Stimulated activated CD8-positive, alpha-beta memory T cell treated with anti-CD3 and anti-CD28 coated beads, Interleukin-4, amount 100 ng/mL, for 1 hour (primary cell): ENCODE measurements at places on chromosomes 5 and 9.

DNA sequence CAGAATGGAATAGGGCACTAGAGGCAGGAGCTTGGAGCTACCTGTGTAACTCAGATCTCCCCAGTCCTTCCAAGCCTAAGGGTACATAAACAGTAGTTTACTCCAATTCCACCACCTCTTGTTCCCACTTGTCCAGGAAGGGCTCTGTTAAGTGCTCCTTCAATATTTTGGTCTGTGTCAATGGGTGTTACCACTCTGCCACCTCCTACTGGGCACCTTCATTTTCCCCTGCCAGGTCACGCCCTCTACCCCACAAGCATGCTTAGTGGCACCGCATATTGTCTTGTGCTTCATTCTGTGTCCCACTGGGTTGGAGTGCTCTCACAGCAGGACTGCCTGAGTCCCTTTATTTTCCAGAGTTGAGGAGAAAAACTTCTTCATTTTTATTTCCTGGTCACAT is 459.8 kb downstream of the ARHGEF28 start:
- DNase-seq, result no peak

DNA sequence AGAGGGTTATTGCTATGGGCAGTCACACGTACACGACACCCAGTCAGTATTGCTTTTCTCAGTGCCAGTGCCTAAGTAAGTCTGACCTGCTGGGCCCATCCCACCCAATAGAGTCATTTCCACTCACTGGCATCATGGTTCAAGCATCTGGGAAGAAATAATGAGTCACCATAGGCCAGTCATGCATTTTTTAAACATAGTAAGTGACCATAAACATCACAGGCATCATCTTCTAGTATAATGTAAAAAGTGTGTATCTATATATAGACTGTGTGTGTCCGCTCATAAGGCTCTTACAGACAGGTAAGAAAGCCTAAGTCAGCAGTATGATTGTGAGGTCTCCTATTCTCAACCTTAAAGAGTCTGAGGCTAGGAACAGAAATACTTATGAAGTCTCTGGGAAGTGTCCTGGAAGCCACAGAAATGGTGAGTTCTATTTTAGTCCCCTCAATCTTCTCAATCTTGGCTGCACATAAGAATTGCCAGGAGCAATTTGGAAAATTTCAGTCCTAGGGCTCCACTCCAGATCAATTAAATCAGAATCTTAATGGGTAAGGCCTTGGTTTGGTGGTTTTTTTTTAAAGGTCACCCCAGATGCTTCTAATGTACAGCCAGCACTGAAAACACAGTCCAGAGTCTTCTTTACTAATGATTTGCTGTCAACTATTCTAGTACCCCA is 65.2 kb downstream of the ZNF366 start:
- DNase-seq, result no peak

GRCh38 chr9:125343518-125344275 is 82.1 kb downstream of the GAPVD1 start:
- no peak for DNase-seq

GRCh38 chr9:137945581-137945980 is 68.0 kb downstream of the CACNA1B start:
- no peak for DNase-seq

DNA sequence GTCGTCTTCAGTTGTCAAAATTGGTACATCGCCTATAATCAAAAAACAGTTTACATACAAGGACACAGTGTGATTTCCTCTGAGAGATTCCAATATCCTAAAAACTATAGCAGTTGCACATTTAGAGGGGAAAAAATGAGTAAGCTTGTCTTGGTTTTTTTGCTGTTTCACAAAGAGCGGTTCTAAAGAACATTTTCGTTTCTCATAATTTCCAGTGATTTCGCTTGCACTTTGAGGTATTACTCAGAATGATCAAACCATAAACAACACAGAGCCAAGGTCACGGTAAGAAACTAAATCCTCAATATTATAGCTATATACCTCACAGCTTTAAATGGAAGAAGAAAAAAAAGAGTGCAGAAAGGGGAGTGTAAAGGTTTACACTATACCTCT is 861 bp downstream of the MTX3 start:
- no peak for DNase-seq

DNA sequence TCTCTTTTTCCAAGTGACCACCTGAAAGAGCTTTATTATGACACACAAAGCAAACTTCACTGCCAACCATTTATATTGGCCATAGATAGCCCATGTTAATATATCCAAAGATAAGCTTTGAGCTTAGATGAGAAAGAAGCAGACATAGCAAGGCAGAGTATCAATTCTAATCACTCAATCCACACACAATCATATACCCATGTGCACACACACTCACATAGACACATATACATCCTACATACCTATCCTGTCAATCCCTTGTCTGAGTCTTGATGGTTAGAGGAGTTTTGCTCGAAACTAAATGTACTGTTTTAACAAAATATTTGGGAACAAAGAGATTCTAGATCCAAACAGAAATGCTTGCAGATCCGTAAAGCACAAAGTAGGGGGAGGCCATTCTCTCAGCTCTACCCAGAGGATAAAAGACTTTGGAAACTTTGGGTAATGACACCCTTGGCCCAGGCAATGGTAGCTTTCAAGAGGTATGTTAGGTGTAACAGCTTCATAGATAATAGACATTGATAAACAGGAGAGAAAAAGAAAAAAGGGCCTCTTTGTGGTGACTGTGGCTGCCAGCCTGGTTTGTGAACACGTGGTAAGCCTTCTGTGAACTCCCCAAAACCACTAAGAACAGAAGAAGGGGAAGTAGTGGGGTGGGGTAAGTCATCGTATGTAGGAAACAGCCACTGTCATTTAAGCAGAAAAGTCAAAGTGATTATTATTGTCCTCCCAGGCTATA is 121.6 kb downstream of the TLR4 start:
- peak; percentile 16 for DNase-seq

DNA sequence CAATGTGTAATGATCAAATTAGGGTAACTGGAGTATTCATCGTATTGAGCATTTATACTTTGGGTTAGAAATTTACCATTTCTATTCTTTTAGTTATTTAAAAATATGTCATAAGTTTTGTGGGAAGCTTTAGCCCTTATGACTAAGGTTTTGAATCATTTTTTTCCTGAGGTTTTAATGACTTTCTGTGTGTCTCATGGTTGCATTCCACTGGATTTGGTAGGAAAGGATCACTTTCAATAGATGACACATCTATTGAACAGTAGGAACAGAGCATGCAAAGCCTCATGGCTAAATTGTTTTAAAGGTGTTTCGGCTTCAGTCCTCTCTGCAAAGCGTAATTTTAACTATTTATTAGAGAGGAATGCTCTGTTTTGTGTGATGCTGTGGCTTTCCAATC is 512.4 kb upstream of the CHD1 start:
- DNase-seq, result no peak

- DNase-seq, result no peak
Observed at GRCh38 chr5:123294544-123294943, 128.7 kb downstream of the CEP120 start.

DNA sequence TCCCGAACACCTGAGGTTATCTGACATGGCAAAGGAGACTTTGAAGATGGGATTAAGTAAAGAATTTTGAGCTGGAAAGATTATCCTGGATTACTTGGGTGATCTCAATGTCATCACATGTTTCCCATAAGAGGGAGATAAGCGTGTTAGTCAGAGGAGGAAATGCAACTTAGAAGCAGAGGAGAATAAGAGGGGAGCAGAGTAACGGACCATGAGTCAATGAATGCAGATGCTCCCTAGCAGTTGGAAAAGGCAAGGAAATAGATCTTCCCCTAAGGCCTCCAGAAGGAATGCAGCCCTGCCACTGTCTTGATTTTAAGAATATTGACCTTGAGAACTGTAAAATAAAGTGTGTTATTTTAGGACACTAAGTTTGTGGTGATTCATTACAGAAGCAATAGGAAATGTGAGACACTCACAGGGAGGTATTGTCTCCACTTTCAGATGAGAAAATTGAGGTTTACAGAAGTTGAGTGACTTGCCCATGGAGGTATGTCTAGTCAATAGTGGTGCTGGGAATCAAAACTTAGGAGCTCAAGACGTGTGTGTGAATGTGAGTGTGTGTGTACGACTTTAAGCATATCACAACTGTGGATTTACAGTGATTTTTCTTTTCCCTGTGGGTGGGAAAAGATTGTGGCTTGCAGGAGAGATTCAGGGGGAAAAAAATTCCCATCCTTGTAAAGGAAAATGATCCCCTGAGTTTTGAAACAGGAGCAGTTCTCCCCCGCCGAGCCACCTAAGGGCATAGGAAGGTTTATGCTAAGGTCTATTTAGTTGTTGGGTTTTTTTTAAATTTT is 125.3 kb downstream of the TRIM32 start:
- no peak for DNase-seq

GRCh38 chr9:35398651-35399335 is 91.1 kb upstream of the RUSC2 start:
- DNase-seq, result no peak

GRCh38 chr9:96556701-96557461 is 62.8 kb downstream of the CDC14B start:
- DNase-seq, result no peak

- no peak for DNase-seq
Observed at GRCh38 chr5:63825984-63826383, 136.3 kb downstream of the HTR1A start.

GRCh38 chr9:32706725-32707100 is 71.2 kb upstream of the TAF1L start:
- no peak for DNase-seq

DNA sequence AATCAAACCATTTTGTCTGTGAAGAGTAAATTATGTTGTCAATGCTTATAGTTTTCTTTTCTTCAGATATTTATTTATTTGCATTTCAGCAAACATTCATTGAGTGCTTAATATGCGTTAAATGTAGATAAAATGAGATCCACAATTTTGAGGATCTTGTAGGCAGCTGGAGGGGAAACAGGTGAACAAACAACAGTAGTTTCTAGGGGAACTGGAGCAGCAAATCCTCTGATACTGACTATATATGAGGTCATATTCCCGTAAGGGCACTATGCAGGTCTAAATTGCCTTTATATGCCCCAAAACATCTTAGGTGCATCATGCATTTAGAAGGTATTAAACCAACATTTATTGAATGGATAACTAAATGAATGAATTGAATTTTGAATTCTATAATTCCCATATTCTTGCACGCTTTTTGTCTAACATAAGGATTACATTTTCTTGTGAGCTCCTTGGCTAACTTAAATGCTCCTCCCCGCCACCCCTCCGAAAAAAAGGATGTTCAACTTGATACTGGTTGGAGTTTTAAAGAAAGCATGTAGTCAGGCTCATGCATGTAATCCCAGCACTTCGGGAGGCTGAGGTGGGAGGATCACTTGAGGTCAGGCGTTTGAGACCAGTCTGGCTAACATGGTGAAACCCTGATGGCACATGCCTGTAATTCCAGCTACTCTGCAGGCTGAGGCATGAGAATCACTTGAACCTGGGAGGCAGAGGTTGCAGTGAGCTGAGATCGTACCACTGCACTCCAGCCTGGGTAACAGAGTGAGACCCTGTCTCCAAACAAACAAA is 299.8 kb downstream of the TMEM38B start:
- no peak for DNase-seq

- no peak for DNase-seq
Observed at GRCh38 chr5:52825826-52826225, 38.1 kb downstream of the ITGA1 start.

DNA sequence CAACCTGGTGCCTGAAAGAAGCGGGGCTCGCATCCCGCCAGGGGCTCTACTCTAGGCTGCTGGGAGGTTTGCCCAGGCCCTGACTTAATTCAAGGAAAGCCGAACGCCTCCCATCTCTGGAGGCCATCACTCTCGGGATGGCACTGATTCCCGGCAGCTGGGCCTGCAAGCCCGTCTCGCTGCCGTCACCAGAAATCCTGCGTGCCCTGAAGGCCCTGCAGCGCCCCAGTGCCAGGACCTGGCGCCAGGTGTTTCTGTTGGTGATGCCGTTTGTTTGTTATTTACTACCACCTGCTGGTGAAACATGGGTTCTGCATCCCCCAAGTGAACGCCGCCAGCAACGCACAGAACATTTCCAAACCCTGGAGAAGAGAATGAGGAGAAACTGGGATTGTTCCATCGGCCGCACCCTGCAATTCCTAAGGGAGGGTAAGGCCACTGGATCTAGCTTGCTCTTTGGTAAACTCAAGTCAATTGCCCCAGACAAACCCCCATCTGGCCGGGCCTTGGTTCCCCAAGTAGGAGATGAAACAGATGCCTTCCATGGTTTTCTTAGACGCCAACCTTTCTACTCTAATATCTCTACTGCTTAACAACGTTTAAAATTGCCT is 77.9 kb downstream of the AK8 start:
- DNase-seq, result peak; percentile 18

DNA sequence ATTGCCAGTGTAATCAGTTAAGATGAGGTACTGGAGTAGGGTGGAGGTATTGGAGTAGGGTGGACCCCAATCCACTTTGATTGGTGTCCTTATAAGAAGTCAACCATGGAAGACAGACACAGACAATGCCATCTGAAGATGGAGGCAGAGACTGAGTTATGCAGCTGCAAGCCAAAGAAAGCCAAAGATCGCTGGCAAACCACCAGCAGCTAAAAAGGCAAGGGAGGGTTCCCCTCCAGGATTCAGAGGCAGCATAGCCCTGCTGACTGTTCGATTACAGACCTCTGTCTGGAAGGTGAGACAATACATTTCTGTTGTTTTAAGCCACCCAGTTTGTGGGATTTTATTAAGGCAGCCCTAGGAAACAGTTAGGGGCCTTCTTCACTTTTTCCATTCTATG is 30.5 kb upstream of the CKMT2 start:
- DNase-seq, result no peak

- DNase-seq, result no peak
Observed at GRCh38 chr5:80154749-80155148, 101.1 kb downstream of the SERINC5 start.

GRCh38 chr9:96555567-96556386 is 63.9 kb downstream of the CDC14B start:
- no peak for DNase-seq

DNA sequence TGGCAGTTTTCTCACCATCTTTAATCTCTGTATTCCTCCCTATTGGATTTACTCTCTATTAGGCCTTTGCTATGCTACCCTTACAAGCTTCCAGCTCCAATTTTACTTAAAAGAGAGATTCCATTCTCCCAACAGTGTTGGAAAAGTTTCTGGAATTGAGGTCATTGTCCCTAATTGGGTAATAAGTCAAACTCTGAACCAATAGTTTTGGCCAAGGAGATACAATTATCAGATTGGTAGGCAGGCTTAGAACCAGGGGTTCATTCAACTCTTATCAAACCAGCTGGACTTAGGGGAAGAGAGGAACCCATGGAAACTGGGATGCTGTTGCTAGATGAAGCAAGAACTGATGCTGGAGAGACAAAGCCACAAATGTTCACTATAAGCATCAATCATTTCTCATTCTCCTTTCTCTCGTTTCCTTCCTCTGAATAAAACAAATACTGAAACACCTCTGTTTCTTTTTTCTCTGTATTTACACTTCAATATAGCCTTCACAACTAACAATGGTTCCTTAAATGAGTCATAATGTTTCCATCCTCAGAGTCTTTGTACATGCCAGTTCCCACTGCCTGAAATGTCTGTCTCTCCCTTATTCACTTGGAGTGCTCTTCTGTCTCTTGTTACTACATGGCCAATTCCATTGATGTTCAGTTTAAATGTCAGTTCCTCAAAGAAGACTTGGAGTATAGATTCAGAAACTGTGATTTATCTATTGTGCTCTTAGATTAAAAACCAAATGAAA is 587.3 kb downstream of the GABRG2 start:
- no peak for DNase-seq

GRCh38 chr9:79799691-79800335 is 228.0 kb downstream of the TLE4 start:
- no peak for DNase-seq

- no peak for DNase-seq
Observed at GRCh38 chr9:23581931-23582330, 244.1 kb downstream of the ELAVL2 start.
